ENCODE measurements at places on chromosomes 2 and 18.
A peak's percentile ranks its signal among the peaks of the same experiment; 100 is the strongest.

DNA sequence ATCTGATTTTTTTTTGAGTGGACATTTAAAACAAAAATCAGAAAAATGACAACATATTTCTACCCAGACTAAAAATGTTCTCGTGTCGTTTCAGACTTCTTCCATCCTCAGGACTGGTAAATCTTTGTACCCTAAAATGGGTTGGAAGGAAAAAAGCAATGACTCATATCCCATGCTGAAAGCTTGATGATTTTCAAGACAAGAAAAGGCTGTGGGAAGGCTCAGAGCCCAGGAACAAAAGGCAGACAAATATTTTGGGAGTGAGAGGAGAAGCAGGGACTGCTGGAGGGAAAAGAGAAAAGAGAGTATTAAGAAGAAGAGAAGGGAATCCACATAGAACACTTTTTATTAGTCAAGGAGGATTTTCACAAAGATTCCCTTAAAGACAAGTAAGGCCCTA lies 77.1 kb upstream of the CTAGE1 start:
- DNase-seq = peak; percentile 77

GRCh38 chr2:86764661-86765309 lies 25.9 kb downstream of the CD8A start:
- peak; percentile 55 for DNase-seq

- DNase-seq = no peak
Observed at GRCh38 chr2:197614532-197614931, 60.9 kb downstream of the RFTN2 start.

GRCh38 chr2:171470129-171470528 lies 36.1 kb downstream of the DCAF17 start:
- no peak for DNase-seq

DNA sequence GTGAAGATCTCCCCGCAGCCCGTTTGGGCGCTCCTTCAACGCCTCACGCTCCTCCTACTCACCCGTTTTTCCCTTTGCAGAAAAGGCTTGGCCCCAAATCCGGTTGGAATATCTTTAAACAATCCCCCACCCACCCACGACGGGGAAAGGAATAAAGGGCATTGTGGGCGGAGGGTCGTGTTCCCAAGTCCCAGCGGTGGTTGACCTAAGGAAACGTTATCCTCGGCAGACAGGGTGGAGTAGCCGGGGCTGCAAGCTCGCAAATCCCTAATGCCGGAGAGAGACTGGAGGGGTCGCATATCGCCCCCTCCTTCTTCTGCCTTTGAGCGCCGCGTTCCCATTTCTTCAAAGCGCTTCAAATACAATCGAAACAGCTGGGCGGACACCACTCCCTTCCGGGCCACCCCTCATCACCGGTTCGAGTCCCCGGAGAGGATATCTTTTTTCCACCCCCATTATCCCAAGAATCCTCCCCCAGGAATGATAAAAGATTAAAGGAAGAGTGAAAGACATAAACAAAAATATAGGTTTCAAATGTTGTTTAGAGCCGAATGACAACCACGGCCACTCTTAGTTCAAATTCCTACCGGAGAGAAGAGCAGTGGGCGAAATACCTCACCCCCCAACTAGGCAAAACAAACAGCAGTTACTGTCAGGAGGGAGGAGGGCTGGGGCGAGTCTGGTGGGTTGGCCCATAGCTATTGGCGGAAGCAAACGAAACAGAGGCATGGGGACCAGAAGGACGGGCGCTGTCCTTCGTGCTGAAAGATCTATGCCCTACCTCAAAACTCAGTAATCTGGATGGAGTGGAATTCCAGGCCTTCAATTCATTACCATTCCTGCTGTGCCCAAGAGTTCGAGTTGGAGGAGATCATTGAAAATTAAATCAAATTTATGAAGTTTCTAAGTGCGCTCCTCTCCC lies 2.8 kb upstream of the GAD1 start:
- DNase-seq = peak; percentile 49

Measured in fibroblast of mammary gland (primary cell).